ENCODE measurements at places on chromosomes 11 and 22.
A peak's percentile ranks its signal among the peaks of the same experiment; 100 is the strongest.

DNA sequence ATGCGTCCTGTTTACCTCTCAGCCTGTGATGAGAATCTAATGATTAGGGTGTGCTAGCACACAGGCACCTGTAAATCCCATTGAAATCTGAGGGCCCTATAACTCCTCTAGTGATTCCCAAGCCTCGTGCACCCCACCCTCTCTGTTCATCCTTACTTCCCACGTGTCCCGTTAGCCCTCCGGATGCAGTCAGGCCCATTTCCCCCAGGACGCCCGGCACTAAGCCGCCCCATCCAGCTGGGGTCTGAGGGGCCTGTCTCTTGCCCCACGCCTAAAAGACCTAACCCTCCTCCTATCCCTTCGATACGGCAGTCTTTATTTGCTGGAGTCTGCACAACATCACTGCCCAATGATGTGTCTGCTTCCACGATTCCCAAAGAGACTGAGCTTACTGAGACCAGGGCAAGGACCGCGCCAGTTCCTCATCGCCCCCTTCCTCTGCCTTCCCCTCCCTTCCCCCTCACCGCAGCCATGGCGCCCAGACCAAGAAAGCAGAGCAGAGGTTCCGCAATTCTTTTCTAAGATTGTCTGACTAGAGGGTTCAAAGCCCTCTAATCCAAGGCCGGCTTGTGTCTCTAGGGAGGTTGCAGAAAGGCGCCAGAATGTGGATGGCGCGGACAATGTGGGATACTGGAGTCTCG, 1.1 kb upstream of the FADS2 start:
- DNase-seq = peak; percentile 52

GRCh38 chr11:27310707-27311106, 52.3 kb downstream of the CCDC34 start:
- DNase-seq = no peak

DNA sequence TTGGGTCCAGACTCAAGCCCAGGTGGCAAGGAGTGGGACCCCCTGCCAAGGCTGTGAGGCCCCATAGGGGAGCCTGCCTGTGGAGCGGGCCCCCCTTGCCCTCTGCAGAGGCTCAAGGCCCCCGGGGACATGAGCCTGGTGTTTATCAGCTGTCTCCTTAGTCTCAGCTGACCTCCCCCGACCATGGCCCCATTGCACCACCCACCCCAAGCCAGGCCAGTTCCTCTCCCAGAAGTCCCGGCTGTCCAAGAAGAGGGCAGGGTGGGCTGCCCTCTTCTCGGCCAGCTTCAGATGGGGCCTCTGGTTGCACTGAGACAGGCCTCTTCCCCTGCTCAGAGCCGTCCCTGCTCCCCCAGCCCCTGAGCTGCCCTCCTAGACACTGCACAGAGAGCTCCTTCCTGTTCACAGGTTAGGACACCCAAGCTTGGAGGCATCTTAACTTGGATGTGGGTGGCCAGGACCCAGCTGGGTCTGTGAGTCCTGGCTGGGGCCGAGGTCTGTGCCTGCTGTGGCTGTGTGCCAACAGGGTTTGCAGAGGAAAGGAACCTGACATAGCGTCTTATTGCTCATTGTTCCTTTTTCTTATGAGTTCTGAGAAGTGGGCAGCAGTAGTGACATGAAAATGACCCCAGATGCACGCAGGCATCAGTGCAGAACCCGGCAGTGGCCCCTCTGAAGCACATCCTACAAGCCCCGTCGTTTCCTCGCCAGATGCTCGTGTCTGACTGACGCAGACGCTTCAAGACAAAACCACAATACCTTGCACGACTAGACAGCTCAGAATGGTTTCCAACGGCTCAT, 5.4 kb downstream of the TRABD start:
- DNase-seq = no peak

DNA sequence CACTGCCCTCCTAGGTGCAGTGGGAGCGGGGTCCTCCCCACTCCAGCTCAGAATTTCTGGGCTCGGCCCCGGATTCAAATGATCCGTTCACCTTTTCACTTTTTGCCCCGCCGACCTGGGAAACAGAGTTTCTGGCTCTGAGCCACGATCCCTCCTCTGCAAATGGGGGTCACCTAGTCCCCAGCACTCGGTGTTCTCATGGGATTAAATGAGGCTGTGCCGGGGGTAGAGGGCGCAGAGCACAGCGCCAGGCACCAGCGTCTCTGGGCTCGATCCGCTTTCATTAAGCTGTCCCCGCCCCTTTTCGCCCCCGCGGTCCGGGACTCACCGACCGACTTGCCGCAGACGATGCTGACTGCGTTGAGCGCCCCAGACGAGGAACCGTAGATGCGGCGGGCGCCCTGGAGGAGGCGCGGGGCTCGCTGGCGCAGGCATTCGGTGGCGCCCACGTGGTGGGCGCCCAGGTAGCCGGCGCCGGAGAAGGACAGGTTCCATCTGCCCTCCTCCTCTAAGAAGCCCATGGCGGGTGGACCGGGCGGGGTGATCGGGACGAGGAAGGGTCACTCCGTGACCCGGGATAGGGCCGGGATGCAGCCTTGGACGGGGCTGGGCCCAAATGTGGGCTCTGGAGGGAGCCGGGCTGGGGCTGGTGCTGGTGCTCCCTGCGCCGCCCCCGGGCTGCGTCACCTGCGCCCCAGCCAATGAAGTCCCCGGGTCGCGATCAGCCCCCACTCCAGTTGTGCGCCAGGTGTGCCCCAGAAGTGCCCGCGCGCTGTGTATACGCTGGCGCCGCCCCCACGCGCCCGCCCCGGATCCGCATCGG, at the start of gene PNPLA5:
PNPLA5 (minus strand) TSS at position 654 of the 823 bp plus-strand sequence; CDS start at position 521, 133 bp downstream.
- DNase-seq = no peak

DNA sequence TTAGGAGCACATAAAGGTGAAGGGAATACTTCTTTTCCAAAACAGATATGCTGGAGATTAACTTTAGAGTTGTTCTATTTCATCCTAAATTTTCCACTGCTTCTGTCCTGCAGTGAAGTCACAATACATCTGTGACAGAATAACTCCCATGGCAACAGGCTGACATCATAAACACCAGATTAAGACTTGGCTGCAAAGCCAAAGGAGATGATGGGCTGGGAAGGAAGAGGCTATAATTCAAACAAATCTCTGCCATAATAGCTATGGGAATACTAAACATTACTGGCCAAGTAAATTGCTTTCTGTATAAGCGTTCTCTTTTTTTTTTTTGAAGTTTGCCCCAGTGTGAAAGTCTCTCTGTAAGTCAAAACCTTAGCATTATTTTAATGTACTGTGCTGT, 107.7 kb downstream of the CADM1 start:
- DNase-seq = no peak
